ENCODE measurements at places on chromosomes 16 and 17.
A peak's percentile ranks its signal among the peaks of the same experiment; 100 is the strongest.

DNA sequence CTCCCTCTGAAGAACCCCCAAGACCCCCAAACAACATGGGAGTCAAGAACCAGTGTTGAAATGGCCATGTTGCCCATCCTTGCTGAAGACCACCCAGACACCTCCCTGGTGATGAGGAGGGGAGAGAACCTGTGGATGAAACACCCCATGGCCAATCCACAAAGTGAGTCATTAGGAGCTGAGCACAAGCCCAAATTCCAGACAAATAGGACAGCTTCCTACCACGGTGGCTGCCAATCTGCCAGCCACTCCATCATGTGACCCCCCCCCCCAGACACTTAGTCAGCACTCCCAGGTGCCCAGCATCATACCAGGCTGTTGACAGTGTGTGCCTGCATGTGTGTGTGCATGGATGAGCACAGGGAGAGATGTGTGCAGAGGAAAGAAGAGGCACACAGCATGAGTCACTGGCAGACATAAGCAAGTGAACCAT lies 26.4 kb upstream of the RPL38 start:
- no peak for DNase-seq

- no peak for DNase-seq
These were observed 42.6 kb upstream of the ATF7IP2 start for GRCh38 chr16:10343124-10343760.

DNA sequence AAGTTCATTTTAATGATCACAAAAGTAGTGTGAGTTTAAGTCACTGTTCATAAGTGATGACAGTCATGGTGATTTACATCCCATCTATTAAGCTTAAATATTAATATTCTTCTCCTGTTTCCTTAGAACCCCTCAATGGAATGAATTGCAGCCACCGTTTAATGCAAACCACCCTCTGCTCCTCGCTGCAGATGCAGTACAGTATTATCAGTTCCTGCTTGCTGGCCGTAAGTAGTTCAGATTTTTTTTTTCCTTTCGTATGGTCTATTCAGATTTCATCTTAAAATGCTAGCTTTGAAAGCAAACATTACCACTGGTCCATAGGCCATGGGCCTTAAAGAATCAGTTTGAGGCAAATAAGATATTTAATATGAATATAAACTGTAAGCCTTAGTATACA lies 359.0 kb upstream of the TBX2 start:
- no peak for DNase-seq

GRCh38 chr17:31394544-31394943 lies 3.1 kb downstream of the RAB11FIP4 start:
- DNase-seq, result no peak

- DNase-seq, result no peak
These were observed 45.2 kb upstream of the SLC5A11 start for GRCh38 chr16:24800586-24800985.

GRCh38 chr16:2035431-2036199 lies 8.9 kb downstream of the NHERF2 start:
- no peak for DNase-seq

DNA sequence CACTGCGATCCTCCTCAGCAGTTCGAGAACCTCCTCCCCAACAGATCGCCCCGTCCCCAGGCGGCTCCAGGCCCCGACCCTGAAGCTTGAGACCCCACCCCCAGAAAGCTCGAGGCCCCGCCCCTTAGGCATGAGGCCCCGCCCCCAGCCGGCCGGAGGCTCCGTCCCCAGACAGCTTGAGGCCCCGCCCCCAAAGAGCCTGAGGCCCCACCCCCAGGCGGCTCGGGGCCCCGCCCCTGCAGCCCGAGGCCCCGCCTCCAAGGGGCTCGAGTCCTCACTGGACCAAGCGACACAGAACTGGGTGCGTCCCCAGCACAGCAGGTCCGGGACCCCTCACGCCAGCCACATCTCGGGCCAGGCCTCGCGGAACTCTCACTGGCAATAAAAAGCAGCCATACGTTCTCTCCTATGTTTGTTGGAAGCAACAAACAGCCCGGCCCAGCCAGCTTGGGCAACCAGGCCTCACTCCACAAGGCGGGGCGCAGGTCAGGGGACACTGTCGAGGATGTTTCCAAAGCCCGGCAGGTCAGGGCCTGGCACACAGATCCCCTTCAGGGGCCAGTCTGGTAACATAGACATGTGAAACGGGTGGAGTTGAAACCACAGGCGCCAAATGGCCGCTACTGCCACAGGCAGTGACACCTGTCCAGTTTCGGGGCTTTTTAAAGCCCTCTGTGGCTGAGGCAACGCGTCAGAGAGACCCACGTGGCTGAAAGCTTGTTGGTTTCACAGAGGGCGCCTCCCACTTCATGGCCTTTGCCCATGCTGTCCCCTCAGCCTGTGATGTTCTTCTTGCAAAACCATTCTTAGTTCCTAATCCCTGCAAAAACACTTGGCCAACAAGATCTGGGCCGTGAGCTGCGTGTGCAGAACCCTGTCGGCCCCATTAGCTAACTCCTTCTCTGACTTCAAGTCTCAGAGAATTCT lies 224.2 kb downstream of the PARN start:
- no peak for DNase-seq

- no peak for DNase-seq
These were observed 19.6 kb upstream of the CEP20 start for GRCh38 chr16:15907863-15908478.

DNA sequence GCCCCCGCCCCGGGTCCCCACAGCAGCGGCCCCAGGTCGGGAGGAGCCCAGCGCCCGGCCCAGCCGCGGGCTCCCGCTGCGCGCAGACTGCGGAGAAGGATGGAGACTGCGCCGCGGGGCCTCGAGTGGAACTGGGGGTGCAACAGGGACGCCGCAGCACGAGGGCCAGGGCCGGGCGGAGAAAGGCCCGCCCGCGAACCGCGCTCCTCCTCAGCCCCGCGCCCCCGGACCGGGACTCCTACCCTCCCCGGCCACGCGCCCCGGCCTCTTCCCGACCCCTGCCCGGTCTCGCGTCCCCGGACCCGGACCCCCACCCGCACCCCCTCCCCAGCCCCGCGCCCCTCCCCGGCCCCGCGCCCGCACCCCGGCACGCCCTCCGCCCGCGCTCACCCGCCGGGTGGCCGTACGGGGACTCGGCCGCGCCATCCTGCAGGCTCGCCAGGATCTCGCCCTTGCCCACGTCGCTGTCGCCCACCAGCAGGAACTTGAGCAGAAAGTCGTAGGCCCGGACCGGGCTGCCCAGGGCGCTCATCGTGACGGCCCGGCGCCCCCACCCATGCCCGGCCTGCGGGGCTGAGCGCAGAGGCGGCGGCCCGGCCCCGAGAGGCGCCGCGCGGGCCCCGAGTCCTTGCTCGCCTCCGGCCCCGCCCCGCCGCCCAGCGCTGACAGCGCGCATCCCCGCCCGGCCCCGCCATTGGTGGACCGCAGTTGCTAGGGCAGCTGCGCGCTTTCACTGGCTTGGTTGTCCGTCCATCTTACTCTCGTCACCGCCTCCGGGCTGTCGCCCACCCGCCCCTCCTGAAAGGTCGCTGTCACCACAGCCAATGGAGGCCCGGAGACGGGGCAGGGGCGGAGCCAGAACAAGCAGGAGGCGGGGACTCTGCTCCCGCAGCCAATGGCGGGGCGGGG lies at the start of gene RAB40B:
Gene RAB40B (minus strand): TSS at position 634 of the 909 bp plus-strand sequence. CDS start 102 bp downstream, at position 532.
- DNase-seq, result peak; percentile 78

- DNase-seq, result no peak
These were observed 24.1 kb downstream of the BLMH start for GRCh38 chr17:30267625-30268024.

GRCh38 chr17:76585033-76585648 lies 519 bp downstream of the ST6GALNAC2 start:
- DNase-seq, result no peak

DNA sequence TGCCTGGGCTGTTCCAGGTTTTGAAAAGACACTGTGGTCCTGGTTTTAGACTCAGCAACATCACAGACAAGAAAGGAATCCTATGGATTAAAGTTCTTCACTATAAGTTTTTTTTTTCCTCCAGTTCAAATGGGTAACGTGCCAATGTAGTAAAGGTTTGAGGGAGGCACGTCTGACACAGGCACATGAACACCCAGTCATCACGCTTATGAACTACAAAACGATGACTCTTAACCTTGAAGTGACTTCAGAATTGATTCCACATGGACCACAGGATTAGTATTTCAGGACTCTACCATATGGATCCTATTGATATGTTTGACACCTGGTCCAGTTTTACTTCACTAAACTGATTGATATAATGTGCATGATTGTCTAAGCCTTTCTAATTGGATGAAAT lies 2.3 kb downstream of the PRMT7 start:
- DNase-seq, result no peak

- DNase-seq, result no peak
These were observed 85.8 kb upstream of the SEC14L1 start for GRCh38 chr17:77054936-77055335.

DNA sequence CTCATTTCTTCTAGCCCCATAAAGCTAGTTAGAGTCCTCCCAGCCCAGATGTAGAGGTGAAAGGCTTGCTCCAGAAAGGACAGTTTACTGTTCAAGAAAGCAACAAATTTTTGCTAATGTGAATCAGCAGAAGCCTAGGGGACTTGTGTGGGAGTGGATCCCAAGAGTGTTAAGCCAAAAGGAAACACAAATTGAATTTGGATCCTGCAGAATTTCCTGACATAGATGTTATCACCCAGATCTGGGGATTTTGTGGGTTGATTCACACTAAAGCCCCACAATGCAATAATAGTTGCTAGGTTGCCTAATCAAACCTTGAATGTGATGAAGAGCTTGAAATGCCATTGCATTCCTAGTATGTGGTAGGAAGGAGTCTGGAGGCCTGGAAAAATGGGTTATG lies 135.2 kb upstream of the HS3ST3A1 start:
- DNase-seq, result no peak

GRCh38 chr16:21083729-21084268 lies 66.8 kb downstream of the DNAH3 start:
- peak; percentile 16 for DNase-seq

DNA sequence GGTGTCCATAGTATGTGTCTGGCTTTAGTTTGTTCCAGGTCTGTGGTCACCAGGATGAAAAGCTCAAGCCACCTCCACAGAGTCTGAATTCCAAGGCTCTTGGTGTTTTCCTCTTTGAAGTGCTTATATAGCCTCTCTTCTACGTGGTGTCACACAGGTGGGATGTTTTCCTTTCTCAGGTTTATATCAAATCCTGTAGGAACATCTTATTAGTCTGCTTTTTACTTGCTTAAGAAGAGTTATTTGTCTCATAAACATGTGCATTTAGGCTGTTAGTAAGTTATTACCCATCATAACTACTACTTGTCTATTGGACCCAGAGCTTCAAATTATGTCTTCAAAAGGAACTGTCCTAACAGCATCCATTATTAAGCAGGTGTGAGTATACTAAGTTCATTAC lies at the start of gene KRT39:
Gene KRT39 (minus strand): TSS at position 101 of the 400 bp plus-strand sequence. CDS start 92 bp downstream, at position 9.
- DNase-seq, result no peak

GRCh38 chr17:47660064-47660492 lies 10.4 kb downstream of the KPNB1 start:
- peak; percentile 82 for DNase-seq

GRCh38 chr16:77223184-77223583 lies 24.0 kb downstream of the SYCE1L start:
- no peak for DNase-seq

DNA sequence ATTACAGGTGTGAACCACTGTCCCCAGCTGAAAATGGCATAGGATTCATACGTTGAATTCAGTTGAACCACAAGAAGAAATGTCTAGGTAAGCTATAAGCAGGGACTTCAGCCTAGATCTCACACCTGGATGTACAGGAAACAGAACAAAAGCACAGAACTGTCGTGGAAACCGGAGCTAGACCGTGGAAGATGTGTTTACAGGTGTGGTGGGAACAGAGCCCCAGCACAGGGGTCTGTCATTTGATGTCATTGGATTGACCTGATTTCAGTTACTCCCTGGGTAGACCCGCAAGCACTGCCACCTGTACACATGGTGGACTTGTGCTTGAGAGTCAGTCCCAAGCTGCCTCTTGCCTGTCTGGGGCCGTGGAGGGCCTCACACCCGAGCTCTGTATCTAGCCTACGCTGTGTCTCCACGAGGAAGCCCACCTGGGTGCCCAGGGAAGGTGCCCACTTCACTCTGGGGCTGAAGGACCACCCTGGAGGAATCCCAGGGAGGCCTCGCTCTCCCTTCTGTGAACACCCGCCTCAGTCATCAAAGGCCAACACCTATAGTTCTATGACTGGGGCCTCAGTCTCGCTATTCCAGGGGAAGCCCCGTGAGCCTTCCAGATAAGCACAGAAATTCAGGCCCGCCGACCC lies 32.2 kb upstream of the MLKL start:
- DNase-seq, result no peak

DNA sequence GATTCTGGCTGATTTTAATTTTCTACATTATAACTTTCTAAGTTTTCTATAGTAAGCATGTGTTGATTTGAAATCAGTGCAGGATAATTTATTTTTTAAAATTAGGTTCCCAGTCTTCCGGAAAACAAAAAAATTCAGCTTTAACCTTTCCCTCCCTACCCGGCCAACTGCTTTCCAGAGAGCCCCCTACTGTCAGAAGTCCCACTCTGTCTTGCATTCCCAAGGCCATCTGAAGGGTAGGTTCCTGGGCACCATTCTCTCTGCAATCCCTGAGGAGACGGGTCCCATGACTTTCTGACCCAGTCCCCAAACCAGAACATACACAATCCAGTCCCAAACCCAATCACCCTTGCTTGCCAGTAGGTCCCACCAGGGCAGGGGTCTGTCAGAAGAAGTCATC lies 200.3 kb downstream of the CYLD start:
- DNase-seq, result no peak

- no peak for DNase-seq
These were observed 34.0 kb downstream of the CPNE2 start for GRCh38 chr16:57126411-57126810.

Data from bone marrow (tissue), 2 donors.